ENCODE measurements at places on chromosomes 2 and 18.

DNA sequence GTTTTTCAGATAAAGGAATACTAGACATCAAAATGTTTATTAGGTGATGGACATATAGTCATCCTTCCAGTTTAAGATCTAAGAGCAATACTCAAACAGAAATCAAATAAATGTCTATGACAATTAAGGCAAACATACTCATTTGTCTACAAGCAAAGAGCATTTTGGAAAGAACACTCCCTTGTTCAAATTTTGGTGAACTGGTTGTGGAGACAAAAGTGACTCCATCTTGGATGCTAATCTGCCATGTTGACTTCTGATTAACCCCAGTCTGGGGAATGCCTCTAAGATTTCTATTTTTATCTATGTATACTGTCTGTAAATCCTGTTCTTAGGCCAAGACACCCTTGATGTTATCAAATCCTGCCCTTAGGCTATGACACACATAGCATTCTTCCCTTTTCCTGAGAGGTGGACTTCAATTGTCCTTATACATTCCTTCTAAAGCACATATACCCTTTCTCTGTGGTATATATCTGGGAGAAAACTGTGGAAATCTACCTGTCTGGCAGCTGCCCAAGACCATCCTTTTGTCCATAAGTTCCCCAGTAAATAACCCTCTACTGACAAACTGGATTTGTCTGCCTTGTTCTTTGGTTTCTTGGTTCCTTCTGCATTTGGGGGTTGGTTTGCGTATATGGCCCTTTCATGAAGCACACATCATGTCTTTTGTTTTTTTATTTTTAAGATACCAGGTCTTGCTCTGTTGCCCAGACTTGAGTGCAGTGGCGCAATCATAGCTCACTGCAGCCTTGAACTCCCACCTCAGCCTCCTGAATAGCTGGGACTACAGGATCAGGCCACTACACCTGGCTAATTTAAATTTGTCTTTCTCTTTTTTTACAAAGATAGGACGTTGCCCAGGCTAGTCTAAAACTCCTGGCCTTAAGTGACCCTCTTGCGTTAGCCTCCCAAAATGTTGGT lies 12.5 kb upstream of the PLEKHM3 start:
- DNase-seq: no peak

- DNase-seq: no peak
Observed at GRCh38 chr2:153834662-153835061, 37.1 kb upstream of the GALNT13 start.

GRCh38 chr2:190551928-190552327 lies 17.4 kb upstream of the NEMP2 start:
- DNase-seq: peak; percentile 19

GRCh38 chr2:179950391-179950790 lies 56.7 kb downstream of the CWC22 start:
- DNase-seq: no peak

DNA sequence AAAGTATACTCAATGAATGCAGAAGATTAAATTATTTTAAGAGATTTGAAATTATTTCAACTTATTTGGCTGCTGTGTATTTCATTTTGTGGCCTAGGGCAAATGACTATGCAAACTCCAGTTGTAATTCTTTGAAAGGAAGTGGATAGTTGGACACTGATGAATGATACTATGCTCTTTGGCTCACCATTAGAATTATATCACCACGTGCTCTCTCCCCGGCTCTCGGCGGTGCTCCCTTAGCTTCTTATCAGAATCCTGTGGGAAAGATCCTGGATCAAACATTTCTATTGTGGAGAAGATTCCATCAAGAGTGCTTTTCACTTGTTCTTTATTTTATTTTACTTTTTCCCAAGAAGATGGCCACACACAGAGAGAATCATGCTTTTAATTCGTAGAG lies 55.2 kb downstream of the ADCYAP1 start:
- no peak for DNase-seq

DNA sequence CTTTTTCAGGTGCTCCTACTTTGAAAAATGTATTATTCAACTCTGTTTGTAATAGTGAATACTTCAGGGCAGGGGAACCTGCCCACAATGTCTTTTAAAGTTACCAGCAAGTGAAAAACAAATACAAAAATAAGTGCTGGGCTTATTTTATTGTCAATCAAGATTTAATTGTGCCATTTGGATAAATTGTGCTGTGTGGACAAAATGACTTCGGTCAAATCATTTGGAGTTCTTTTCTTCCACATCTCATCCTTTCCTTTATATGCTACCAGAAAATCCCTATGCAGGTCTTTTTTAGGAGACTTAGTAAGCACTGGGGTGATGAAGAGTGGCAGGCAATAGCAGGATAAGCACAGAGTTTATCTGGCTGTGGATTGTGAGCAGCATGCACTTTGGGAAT lies 63.9 kb downstream of the NYAP2 start:
- DNase-seq: no peak

GRCh38 chr18:76457957-76458356 lies 37.1 kb downstream of the ZNF516 start:
- DNase-seq: no peak

- DNase-seq: no peak
Observed at GRCh38 chr2:221554769-221555493, 17.2 kb downstream of the EPHA4 start.

- no peak for DNase-seq
Observed at GRCh38 chr18:76232779-76233178, 262.3 kb downstream of the ZNF516 start.

GRCh38 chr2:137689549-137689948 lies 274.7 kb upstream of the HNMT start:
- no peak for DNase-seq

DNA sequence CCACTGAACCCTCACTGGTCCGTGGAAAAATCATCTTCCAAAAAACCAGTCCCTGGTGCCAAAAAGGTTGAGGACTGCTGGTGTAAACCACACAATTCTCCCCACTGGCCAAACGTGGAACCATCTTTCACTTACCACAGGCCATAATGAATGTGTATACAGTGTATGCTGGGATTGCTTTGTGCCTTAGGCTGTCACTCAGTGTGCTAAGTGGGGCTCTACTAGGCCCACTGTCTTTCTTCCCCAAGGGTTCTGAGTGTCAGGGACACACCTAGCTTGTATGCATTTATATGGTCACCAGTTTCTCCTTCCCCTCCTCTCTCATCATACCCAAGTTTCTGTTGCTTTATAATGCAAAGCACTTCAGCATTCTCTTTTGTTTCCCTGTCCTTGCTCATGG lies 27.2 kb downstream of the SCYGR8 start:
- DNase-seq: no peak

- DNase-seq: no peak
Observed at GRCh38 chr2:68425503-68425902, 41.6 kb downstream of the FBXO48 start.

DNA sequence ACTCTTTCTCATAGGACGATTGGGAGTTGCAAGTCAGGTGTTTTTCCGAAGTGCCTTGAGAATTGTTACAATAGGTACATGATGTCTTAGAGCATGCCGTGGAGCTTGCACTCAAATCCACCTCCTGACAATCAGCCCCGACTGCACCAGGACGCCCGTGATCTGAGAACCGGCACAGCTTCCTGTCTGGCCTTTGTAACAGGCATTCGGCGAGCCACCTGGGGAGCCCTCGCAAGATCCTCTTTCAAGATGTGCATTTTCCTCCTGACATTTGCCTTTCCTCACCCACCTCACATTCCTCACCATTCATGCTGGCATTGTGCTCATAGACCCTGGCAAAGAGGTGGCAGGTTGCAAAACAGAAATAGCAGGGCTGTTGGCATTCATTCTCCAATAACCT lies 427.3 kb downstream of the GALR1 start:
- no peak for DNase-seq

- DNase-seq: no peak
Observed at GRCh38 chr2:95314964-95315611, 17.9 kb downstream of the KCNIP3 start.

DNA sequence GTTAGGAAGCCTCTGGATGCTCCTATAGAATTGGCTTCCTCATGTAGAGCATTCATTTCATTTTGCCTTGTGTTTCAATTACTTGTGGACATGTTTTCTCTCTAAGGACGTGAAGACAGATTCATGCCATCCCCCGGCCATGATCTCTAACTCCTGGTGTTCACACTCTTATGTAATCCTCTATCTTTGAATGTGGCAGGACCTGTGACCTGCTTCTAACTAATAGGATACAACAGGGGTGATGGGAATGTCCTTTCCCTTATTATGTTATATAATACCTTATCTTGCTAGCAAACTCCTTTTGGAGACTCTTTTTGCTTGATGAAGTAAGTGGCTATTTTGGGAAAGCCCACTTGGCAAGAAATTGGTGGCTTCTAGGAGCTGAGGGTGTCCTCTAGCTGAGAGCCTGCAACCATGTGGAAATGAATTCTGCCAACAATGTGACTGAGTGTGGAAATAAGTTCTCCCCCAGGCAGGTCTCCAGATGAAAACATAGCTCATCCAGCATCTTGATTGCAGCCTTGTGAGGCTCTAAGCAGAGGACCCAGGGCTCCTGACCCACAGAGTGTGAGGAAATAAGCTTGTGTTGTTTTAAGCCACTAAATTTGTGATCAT lies 13.8 kb downstream of the DPYSL5 start:
- DNase-seq: no peak

DNA sequence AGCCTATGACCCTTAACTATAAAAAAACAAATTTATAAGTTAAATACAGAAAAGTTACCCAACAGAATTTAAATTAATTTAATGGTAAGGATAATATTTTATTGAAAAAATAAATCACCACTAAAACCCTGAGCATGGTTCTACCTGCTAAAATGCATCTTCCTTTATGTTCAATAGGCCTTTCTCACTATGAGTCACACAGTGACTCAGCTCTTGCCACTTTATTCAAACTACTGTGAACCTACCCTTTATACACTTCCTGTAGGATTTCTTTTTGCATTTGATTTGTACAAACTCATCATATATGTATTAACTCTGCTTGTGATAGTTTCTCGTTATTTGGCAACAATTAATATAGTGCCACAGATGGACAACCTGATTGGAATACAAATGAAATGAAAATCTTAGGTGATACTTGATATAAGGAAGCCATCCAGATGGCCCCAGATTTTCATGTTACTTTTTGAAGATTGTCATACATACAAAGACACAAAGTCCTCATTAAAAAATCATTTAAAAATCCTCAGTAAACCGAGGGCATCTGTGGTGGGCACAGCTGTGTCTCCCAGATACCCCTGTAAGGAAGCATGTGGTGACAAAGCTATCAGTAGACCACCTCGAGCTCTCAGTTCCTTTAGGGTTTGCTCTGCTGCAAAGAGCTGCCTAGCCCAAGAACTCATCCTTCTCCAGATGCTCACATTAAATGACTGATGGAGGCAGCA lies 55.2 kb upstream of the COBLL1 start:
- DNase-seq: no peak

GRCh38 chr18:80068571-80069272 lies 34.5 kb downstream of the RBFA start:
- no peak for DNase-seq

- DNase-seq: no peak
Observed at GRCh38 chr2:133674433-133675331, 106.4 kb upstream of the NCKAP5 start.

DNA sequence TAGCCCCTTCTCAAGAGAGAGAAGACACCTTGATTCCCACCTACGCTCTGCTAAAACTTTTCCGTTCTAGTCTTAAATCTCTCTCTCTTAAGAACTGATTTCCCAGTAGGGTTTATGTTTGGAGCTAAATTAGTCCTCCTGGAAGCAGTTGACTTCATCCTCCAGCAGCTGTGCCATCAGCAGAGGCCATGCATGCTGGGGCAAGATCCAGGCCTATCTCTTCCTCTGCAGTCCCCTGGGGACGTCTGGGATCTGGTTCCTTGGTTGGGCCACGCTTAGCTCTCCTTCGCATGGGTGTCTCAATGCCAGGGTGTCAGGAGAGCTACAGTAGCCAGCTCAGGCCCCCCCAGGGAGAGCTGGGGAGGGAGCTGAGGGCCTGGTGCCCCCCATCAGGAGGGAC lies 49.7 kb downstream of the HPCAL1 start:
- DNase-seq: no peak

DNA sequence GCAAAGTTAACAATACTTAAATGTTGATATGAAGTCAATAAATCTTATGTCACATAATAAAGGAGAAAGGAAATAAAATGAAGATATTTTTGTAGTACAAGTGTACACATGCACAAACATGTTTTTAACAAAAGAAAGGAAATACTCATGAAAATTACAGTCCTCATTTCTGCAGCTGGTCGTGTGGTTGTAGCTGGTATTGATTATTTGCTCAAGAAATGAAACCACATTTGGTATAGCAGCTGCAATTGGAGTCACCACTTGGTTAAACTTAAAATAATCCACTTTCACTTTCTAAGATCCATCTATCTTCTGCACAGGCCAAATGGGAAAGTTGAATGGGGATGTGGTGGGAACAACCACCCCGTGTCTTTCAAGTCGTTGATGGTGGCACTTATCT lies 580.5 kb upstream of the NRXN1 start:
- DNase-seq: no peak

DNA sequence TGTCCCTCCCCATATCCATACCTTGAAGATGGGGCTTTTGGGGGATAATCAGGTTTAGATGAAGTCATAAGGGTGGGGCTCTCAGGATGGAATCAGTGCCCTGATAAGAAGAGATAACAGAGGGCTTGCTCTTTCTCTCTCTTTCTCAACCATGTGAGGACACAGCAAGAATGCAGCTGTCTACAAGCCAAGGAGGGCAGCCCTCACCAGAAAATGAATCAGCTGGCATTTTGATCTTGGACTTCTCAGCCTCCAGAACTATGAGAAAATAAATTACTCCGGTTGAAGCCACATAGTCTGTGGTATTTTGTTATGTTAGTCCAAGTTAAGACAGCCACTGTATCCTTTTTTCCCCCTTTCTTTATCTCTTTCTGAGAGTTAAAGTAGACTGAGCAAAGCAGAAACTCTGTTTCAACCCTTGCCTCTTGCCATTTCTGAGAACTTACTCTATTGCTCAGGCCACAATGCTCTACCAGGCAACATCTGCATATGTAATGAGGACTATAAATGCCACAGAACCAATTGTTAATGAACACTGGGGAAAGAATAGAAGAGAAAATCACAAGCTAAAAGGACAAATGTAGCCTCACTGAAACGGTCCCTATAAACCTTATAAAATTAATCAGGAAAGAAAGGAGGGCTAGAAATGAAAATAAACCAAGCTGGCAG lies 56.9 kb downstream of the SRBD1 start:
- DNase-seq: no peak

DNA sequence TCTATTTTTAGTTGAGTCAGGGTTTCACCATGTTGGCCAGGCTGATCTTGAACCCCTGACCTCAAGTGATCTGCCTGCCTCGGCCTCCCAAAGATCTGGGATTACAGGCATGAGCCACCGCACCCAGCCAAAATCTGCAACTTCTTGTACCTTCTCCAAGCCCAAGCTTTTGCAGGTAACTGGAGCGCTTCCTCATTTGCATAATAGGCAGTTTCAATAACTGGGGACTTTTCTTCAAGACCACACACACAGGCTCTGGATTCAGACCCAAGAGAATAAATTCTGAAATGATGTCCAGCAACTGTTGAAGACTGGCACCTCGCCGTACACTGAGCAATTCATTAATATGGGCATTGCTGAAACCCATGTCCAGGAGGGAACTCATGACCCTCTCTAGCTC lies 2.8 kb downstream of the MTERF4 start:
- DNase-seq: no peak
